ENCODE measurements at places on chromosomes 5 and 9.

DNA sequence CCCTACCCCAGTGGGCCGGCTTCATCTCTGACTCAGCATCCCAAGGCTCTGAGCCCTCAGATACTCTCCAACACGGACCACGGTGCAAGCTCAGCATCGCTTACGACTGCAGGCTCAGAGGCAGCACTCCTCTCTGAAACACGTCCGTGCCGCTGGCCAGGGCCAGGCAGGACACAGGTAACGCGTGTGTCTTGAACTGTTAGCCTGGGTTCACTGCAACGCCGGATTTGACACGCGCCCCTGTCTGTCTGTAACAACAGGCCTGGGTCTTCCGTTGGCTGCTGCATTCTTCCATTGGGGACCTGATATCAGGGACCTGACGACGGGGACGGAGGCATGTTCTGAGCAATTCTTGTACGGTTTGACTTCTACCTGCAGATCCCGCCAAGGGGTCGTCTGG is 6.4 kb downstream of the SLC6A3 start:
- no peak for DNase-seq

- peak; percentile 22 for DNase-seq
Observed at GRCh38 chr5:14143841-14144585, 871 bp downstream of the TRIO start.

- DNase-seq = no peak
Observed at GRCh38 chr5:33734537-33734936, 157.3 kb downstream of the ADAMTS12 start.

- no peak for DNase-seq
Observed at GRCh38 chr5:111453747-111454146, 58.6 kb downstream of the STARD4 start.

DNA sequence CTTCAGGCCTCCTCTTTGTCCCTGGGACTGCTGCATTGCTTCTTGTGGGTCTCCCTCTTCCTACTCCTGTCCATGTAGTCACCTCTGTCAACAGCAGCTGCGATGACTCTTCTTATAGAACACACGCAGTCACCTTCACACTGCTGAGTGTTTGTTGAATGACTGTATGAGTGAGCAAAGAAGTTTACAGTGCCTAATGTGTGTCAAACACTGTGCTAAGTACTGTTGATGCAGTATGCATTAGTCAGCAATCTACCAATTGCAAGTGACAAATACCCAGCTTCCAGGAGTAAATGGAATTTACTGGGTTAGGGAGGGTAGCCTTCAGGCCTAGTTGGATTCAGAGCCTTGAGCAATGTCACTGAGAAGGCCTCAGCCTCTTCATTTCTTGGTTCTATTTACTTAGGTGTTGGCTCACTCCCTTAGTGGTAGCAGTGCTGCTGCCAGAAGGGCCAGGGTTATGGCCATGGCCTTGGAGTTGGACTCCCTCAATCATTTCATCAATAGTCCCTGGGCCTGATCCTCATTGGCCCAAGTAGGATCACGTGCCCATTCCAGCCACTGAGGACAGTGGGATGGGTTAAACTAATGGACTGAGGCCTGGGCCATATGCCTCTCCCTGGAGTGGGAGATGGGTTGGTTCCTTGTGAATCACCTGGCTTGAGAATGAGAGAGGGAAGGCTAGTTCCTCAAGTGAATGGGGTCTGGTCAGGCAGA is 93.5 kb downstream of the RGS3 start:
- DNase-seq = no peak

GRCh38 chr9:79577969-79578723 is 6.4 kb downstream of the TLE4 start:
- no peak for DNase-seq

GRCh38 chr5:73494721-73495120 is 3.5 kb upstream of the BTF3 start:
- no peak for DNase-seq

- peak; percentile 38 for DNase-seq
Observed at GRCh38 chr9:98790842-98791607, 5.3 kb downstream of the ANKS6 start.

- no peak for DNase-seq
Observed at GRCh38 chr5:76953551-76954382, 922 bp downstream of the CRHBP start.

DNA sequence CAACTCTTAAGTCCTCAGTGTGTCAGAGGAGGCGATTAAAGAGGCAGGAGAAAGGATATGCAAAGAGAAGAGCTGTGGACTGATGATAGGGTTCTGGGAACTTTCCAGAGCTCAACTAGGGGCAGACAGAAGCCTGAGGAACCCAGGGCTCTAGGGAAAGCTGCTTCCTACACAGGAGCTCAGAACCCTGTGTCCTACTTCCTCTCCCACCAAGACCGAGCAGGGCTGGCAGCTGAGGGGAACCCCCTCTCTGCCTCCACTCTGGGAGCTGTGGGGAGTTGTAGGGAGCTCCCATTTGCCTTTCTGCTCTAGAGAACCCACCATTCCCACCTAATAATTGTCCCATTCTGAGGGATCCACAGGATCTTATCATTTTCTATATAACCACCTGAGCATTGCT is 674.3 kb downstream of the ACTL7B start:
- DNase-seq = no peak

- DNase-seq = no peak
Observed at GRCh38 chr9:124964604-124965003, 23.7 kb upstream of the GOLGA1 start.

DNA sequence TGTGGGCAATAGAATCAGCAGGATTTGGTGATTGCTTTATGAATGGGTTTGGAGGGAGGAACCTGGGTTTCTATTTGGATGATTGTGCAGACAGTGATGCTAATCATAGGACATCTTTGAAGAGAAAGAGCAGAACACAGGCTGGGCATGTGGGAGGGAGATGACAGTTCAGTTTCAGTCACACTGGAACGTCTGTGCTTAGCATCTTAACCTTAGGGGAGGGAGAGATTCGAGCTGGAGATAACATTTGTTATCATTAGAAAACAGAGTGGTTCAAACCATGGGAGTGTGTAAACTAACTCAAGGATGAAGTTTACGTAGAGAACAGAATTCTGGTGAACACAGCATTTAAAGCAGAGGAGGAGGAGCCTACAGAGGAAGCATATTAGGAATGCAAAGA is 138.6 kb upstream of the PPP2R2B start:
- no peak for DNase-seq

- DNase-seq = no peak
Observed at GRCh38 chr9:126449725-126450667, 123.4 kb downstream of the MVB12B start.

DNA sequence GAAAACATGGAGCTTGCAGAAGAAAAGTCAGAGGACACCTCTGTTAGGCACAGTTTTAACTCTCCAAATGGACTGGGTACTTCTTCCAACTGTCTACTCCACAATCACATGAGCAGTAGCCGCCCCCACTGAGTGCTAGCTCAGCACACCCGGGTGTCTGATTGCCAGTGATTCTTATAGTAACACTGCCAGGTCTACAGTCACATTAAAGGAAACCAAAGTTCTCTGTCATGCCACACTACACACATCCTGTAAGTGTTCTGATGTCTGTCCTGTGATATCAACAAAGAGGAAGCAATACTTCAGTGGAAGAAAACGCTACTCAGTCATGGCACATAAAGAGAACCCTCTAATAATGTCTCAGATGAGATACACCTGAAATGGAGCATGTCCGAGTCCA is at the start of gene HAVCR2:
Gene HAVCR2 (minus strand): TSS at position 69 of the 400 bp plus-strand sequence. CDS start 61 bp downstream, at position 8.
- DNase-seq = no peak

- no peak for DNase-seq
Observed at GRCh38 chr5:143547342-143547741, 143.9 kb upstream of the NR3C1 start.

- no peak for DNase-seq
Observed at GRCh38 chr9:89277454-89277853, 33.5 kb upstream of the CKS2 start.

- no peak for DNase-seq
Observed at GRCh38 chr5:122339591-122339990, 27.6 kb downstream of the SNCAIP start.

- no peak for DNase-seq
Observed at GRCh38 chr9:83935276-83935935, 14.2 kb upstream of the KIF27 start.

GRCh38 chr9:105535920-105536668 is 21.8 kb upstream of the FKTN start:
- DNase-seq = no peak

DNA sequence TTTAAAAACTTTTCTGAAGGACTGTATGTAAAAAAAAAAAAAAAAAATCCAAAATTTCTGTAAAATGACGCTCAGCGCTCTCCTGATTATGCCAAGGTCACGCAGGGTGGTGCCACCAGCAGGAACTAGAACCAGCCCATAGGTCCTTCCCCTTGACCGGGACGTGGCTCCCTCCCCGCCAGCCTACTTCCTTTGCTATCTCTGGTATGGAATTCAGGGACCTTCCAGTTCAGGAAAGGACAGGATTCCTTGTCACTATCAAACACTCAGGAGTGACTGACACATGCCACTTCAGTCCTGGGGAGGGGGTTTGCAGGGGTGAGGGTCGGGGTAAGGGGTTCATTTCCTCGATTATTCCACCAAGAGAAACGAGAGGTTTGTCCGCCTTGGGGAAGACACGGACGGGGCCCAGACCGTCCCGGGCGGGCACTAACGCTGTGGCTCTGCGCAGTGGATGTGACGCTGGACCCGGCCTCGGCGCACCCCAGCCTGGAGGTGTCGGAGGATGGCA is 18.8 kb downstream of the BTNL9 start:
- no peak for DNase-seq

DNA sequence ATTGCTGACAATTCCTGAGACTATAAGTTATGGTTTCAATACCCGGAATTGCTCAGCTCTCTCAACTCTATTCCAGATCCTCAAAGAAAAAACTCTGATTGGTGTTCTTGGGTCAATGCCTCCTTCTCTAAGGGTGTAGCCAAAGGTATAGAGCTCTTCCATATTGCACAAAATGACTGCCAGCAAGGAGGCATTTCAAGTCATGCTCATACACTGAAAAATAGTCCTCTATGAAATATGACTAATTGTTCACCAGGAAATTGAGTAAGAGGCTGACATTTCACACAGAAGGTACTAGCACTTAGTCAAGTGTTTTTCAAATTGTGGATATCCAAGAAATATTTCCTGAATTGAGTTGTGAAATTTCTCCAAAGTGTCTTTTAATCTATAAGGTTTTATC is 111.1 kb upstream of the KLF9 start:
- no peak for DNase-seq

GRCh38 chr5:34410411-34411139 is 245.6 kb upstream of the RAI14 start:
- no peak for DNase-seq

DNA sequence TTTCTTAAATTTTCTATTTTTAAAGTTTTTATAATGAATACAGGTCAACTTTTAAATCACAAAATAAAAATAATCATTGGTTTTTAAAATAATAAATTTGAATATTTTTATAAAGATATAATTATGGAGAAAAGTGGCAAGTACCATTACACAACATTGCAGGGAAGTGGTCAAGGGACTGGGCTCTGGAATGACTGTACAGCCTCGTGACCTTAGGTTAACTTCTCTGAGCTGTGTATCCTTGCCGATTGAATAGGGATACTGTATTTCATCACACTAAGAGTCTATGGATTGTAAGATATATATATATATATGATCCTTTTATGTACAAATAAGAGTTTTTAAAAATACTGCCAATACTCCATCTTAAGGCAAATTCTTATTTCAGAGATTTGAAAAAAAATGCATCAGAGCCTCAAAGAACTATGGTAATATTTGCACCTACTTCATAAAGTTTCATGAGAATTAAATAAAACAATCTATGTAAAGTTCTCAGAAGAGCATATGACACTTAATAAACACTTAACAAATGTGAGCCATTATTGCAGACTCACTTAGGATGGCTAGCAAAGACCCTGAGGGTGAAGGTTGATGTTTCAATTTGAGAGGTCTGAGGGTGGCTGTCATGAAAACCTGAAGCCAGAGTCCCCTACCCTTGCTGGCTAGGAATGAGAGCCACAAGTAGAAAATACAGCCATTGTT is 136.5 kb downstream of the CCDC192 start:
- DNase-seq = no peak

GRCh38 chr5:135574493-135574892 is 4.3 kb downstream of the CXCL14 start:
- DNase-seq = no peak

All from stimulated activated CD8-positive, alpha-beta memory T cell treated with anti-CD3 and anti-CD28 coated beads, Interleukin-4, amount 100 ng/mL, for 24 hours (primary cell).